ENCODE measurements at places on chromosomes 11 and 22.

GRCh38 chr22:17268501-17269223 is 49.4 kb upstream of the ADA2 start:
- no peak for DNase-seq

GRCh38 chr11:119687373-119688046 is 41.5 kb downstream of the NECTIN1 start:
- no peak for DNase-seq

- DNase-seq: no peak
Observed at GRCh38 chr22:46031965-46032851, 55.2 kb upstream of the WNT7B start.

DNA sequence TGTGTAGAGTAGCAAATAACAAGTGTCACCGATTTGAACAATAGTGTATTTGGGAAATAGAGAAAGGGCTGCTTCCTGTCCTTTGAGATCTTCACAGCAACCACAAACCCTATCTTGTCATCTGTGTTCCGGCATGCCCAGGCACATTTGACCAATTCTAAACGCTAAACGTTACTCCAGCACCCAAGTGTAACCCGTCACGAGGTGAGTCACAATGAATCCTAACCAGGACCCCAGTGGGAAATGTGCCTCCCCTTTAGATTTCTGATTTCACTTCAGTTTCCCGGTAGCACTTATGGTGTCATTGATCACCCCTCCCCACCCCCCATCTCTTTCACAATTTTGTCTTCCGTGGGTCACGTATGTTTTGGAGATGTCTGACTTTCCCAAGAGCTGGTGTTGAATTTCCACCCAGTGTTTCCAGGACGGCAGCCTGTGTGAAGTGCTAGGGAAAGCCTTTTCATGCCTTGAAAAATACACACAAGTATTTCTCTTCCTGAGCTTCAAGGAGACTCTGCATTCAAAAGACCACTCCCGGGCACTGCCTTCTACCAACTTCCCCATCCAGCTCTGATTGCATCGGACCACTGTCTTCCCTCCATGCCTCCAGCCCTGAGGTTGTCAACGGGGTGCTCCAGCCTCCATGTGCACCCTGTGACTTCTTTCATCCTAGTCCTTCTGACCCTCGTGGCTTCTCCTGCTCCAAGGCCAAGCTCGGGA is 10.5 kb upstream of the C11orf24 start:
- DNase-seq: no peak

DNA sequence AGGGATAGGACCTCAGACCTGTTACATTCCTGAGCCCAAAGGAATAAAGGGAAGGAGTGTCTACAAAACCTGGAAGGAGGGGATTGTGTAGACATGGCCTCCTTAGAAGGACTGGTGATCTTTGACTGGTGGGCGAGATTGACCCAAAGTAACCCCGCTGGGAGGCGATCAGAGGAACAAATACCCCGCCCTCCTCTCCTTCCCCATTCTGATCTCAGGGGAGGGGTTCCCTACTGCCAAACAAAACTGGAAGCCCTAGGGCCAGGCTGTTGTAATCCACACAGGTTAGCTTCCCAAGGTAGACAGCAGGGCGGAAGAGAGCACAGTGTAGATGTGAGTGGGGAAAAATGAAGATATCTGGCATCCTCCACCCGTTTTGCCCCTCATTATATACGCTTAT is 24.7 kb downstream of the NCF4 start:
- DNase-seq: no peak

- peak; percentile 82 for DNase-seq
Observed at GRCh38 chr22:43126501-43127165, 16.1 kb downstream of the BIK start.

GRCh38 chr11:2101171-2101675 is 38.0 kb downstream of the IGF2 start:
- no peak for DNase-seq

DNA sequence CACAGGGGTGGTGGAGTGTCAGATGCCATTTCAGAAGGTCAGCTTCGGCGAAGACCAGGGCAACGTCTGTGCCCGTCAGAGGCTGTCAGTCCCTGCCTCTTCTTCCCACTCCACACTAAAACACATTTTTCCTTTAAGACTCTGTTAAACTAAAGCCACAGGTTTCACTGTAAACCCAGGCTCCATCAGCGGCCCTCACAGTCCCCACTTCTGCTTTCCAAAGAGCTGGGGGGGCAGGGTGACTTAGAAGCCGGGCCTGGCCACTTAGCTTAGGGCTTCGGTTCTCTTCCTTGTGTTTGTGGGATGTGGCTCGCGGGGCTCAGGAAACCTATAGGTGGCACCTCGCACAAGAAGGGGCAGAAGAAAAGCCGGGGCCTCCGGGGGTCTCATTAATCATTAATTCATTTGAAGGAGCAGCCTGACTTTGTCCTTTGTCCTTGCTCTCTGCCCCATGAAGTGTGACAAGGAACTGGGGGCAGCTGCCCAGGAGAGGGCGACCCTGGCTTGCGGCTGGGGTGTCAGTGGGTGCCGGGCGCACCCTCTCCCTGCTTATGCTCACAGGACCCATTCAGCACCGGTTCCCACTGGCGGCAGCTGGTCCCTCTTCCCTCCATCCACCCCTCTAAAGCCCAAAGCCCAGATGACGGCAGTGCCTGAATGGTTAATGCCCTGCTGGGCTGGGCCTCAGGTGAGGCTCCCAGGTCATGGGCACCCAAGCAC is 4.1 kb downstream of the SLC25A45 start:
- DNase-seq: no peak

DNA sequence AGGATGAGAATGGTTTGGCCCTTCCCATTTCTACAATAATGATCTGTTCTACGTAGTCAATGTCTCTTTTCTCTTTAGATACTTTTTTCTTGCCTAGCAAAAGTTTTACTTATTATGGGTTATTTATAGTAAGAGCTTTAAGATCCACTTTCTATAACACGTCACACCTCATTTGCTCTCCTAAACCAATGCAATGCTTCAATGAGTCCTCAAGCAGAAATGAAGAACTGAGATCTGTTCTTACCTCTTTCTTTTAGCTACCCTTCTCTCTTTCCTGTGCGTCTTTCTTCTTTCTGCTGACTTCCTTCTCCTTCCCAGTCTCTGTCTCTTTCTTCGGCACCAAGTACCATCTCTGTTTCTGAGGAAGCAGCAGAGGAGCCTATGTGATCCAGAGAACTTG is 61.8 kb downstream of the SNX19 start:
- no peak for DNase-seq

DNA sequence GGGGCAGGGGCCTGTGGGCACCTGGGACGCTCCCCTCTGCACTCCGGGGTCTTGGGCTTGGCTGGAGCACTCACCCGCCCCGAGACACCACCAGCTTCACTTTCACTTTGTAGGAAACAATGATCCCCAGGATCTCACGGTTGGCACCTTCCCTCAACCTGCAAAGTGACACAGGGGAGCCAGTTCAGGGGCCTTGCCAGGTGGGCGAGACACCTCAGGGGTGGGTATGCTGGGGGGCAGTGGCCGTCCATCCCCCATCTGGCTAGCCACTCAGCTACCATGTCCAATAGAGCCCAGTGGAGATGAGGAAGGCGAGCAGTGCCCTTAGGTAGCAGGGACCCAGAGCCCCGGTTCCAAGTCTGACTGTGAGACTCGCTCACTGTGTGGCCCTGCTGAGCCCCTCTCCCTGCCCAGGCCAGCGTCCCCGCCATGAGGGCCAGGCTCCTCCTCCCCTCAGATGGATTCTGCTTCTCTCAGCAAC is 32.3 kb downstream of the TPBGL start:
- no peak for DNase-seq

DNA sequence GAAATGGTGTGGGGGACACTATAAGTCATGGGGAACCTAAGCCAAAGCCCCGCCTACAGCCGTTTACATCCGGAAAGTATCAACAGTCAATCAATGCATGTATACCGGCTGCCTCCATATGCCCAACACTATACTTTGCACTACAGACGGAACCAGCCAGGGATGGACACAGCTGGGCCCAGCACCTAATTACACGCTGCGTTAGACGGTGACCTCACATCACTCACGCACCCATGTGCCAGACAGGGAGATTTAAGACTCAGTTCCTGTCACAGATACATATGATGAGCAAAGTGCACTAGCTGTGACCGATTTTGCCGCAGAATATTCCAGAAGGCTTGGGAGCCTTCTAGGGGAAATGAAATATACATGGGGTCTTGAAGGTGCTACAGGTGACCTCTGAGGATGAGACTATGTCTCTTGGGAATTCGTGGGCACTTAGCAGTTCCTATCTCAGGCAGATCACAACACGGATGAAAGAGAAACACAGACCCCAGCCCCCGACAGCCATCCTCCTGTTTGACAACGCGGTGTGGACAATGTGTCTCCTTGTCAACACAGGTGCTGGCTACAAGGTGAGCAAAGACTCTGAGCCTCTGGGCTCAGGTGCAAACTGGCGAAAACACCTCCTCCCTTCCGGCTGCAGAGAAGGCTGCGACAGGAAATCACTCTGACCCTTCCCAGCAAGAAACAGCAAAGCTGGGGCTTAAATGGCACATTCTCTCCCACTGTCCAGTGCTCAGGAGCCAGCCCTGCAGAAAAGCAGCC is 8.0 kb downstream of the AHNAK start:
- DNase-seq: no peak

DNA sequence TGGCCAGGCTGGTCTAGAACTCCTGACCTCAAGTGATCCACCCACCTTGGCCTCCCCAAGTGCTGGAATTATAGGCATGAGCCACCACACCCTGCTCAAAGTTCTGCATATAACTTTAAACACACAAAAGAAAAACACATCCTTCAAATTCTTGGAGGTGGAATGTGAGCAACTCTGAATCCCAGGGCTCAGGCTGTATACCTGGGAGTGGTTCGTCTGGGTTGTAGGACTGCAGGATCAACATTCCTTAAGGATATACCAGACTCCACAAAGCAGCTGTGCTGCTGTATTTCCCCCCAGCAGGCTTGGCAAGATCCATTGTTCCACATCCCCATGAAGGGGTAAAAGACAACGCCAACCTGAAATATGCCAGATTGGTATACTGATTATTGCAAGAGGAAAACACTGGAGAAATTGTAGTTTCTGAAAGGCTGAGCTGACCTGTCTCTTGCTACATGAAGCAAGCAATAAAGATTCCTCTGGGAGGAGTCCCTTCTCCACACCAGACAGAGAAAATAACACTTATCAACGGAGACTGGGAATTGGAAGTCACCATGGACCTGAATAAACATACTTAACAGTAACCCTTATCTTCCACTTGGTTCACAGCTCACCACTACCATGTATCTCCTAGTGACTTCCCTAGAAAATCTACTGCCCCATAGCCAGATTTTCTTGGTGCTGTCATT is 12.2 kb upstream of the RPS3 start:
- peak; percentile 55 for DNase-seq
